ENCODE measurements at places on chromosomes 4 and X.
A peak's percentile ranks its signal among the peaks of the same experiment; 100 is the strongest.

- no peak for DNase-seq
These were observed 229.0 kb upstream of the GLRA2 start for GRCh38 chrX:14300376-14300775.

DNA sequence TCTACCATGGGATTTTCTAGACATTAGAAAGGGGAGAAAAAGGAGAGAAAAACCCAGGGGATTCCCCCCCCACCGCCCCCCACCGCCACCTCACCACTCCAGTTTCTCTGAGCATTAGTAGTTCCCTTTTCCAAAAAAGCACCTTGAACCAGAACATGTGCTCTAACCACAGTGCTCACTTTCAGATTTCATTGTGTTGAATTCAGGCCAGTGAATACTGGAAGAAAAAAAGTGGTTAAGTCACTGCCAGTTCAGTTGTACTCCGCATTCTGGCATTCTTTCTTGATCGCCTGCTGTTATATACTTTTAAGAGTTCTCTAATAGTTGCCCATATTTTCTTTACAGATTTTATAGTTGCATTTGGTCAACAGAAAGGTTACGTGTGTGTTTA lies 40.9 kb downstream of the JADE3 start:
- DNase-seq = no peak

DNA sequence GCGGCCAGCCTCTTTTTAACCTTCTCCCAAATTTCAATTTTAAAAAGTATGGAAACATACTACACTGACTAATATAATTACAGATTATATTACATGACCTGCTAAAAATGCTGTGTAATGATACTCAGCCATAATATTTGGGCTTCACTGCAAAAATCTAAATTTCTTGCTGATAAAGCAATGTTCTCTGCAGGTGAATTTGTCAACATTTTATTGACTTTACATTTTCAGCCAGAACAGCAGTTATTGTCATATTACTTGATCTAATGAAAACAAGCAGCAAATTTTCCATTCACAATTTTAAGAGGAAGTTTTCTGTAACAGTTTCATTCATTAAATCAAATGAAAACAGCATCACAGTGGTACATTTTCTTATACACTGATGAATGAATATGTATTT lies 91.1 kb downstream of the FRYL start:
- DNase-seq = no peak

GRCh38 chr4:8688908-8689445 lies 96.4 kb downstream of the CPZ start:
- DNase-seq = no peak

- DNase-seq = peak; percentile 54
These were observed 92.0 kb upstream of the TNIP3 start for GRCh38 chr4:121255986-121256750.

DNA sequence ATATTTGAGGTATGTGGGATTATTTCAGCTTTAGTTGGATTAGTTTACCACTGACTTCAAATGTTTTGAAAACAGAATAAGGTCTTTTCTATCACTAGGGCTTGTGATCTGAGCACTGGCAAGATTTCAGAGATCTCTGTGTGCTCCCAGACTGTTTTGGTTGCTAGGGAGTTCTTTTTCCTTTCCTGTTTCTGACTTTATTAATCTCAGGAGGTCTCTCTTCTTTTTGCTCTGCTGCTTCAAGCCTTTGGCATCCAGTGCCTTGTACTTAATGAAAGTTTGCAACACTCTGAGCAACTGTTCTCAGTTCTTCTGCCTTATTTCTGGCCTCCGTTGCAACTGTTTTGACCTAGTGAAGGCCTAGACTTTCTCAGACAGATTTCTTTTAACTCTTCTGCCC lies 32.1 kb upstream of the PAQR3 start:
- DNase-seq = no peak

DNA sequence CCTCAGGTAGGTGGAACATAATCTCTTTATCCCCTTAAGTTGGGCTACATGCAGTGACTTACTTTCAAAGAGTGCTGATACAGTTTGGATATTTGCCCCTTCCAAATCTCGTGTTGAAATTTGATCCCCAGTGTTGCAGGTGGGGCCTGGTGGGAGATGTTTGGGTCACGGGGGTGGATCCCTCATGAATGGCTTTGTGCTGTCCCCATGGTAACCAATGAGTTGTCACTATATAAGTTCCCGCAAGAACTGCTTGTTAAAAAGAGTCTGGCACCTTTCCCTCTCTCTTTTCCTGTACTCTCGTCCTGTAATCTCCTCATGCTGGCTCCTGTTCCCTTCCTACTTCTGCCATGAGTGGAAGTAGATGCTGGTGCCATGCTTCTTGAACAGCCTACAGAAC lies 71.3 kb downstream of the GLRA3 start:
- DNase-seq = no peak

GRCh38 chr4:188016754-188017153 lies 21.2 kb downstream of the ZFP42 start:
- no peak for DNase-seq

GRCh38 chrX:154020536-154021115 lies 924 bp upstream of the IRAK1 start:
- DNase-seq = no peak

DNA sequence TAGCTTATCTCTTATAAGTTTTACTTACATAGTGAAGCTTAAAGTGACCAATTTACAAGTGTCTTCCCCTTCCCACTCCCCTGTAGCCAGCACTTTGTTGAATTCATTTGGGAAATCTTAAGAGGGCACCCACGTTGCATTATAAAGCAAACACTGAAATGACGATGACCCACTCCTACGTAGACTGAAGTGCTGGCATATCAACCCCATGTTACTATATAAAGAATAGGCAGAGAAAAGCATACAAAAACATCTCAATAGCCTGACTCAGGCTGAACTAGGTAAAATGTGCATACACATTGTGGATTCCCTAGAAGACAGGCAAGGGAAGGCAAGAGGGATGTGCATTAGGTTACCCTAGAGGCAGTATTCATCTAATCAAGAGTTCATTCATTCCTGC lies 313.4 kb downstream of the TENM3 start:
- DNase-seq = no peak

DNA sequence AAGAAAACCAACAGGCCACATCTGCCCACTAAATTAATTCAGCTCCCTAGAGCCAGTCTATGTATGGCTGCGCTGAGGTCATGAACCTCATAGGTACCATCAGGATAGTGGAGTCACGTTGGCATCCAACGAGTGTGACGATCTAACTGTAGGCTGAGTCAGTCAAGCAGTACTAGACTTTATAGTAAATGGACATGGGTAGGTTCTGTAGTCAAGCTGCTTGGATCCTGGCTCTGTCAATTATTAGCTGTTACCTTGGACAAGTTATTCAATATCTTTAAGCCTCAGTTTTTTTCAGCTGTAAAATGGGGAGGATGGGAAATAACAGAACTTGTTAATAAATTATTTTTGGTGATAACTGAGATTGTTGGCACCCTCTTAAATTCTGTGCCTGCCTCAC lies 432.4 kb upstream of the RASGEF1B start:
- DNase-seq = no peak
